Stomach (tissue), 19 donors: ENCODE measurements at places on chromosomes 5 and 9. TPM values are rescaled to one million over a fixed set of nuclear protein-coding genes. Genes with fewer than 3 reads are reported as not detected.

The TMEM252 gene
- total RNA-seq = not detected

The PCDHA4 gene
- not detected for total RNA-seq

The FOXD4 gene
- total RNA-seq = not detected

The HCN1 gene
- total RNA-seq = not detected

The TMEM232 gene
- total RNA-seq = not detected

DNA sequence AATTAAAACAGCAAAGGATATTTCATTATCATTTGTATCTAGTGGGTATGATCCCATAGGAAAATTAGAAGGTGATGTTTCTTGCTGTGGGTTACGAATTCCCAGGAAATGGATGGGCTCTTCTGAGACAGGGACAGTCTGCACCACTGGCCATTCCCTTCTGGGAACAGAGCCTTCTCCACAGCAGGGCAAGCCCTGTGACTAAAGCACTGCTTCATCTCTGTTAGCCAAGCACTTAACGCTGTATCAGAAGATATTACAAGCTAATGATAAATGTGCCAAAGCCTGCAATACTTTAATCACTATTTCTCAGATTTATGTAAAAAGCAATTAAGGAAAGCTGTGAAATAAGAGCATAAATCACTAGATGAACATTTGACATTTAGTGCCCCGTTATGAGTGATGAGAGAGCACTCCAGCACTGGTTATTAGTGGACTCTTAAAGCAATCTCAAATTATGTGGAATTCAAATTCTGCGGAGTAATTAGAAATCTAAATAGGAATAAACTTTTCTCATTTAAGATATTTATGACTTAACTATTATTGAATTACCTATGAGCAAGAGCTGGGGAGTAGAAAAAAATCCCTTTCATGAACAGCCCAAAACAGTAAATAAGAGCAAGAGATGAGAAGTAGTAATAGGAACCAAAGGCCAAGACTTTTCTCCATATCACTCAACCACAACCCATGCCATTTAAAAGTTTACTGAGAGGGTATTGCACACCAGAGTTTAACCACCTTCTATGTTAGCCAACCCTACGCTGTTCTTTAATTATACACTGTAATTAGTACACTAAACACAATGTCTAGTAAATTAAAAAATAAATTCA, 49.2 kb downstream of the FAM240B start:
- no peak overlapping the region for H3K4me3 ChIP-seq
- no peak for DNase-seq
- no peaks in the 10 kb centered on the region for H3K27me3 ChIP-seq
- H3K4me1 ChIP-seq = no peaks in the 10 kb centered on the region
- no peak overlapping the region for H3K27ac ChIP-seq
- no peaks in the 10 kb centered on the region for H3K36me3 ChIP-seq

- H3K27ac ChIP-seq = no peak overlapping the region
- no peaks in the 10 kb centered on the region for H3K4me1 ChIP-seq
- no peak for DNase-seq
- H3K4me3 ChIP-seq = no peak overlapping the region
- H3K36me3 ChIP-seq = no peaks in the 10 kb centered on the region
- H3K27me3 ChIP-seq = no peaks in the 10 kb centered on the region
These were observed 85.5 kb upstream of the PPP1R26 start for GRCh38 chr9:135394131-135394530.

- no peaks in the 10 kb centered on the region for H3K27me3 ChIP-seq
- H3K36me3 ChIP-seq = no peaks in the 10 kb centered on the region
- H3K27ac ChIP-seq = no peak overlapping the region
These were observed 76.7 kb upstream of the CCNG1 start for GRCh38 chr5:163360656-163361055.

DNA sequence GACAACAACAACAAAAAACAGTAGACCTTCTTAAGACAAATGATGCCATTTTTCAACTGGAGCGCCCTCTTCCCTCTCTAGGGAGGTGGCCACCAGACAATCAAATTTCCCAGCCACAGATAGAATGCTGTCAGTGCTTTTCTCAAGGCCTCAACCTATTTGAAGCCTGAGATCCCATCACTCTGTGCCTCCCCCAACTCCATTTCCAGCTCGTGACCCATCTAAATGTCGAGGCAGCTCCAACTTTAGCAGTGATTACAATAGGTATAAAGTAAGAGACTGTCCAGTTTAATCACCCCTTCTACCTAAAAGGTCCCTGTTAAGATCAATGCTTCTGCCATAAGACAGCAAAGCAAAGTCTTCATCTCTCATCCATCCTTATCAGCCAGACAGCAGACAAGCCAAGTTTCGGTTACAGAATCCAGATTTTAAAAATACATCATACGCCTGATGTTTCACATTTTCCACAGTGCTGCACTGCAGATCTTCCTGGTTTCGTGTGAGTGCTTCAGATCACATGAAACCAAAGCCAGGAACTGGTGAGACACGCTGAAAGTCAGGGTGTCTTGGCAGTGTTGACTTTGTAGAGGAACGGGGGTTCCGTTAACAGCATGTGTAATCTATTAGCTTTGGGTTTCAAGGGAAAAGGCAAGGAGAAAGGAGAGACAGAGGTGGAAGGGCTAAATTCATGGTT, 447.8 kb downstream of the ENC1 start:
- H3K27me3 ChIP-seq = no peaks in the 10 kb centered on the region
- H3K4me1 ChIP-seq = no peaks in the 10 kb centered on the region
- no peak for DNase-seq
- no peak overlapping the region for H3K27ac ChIP-seq

DNA sequence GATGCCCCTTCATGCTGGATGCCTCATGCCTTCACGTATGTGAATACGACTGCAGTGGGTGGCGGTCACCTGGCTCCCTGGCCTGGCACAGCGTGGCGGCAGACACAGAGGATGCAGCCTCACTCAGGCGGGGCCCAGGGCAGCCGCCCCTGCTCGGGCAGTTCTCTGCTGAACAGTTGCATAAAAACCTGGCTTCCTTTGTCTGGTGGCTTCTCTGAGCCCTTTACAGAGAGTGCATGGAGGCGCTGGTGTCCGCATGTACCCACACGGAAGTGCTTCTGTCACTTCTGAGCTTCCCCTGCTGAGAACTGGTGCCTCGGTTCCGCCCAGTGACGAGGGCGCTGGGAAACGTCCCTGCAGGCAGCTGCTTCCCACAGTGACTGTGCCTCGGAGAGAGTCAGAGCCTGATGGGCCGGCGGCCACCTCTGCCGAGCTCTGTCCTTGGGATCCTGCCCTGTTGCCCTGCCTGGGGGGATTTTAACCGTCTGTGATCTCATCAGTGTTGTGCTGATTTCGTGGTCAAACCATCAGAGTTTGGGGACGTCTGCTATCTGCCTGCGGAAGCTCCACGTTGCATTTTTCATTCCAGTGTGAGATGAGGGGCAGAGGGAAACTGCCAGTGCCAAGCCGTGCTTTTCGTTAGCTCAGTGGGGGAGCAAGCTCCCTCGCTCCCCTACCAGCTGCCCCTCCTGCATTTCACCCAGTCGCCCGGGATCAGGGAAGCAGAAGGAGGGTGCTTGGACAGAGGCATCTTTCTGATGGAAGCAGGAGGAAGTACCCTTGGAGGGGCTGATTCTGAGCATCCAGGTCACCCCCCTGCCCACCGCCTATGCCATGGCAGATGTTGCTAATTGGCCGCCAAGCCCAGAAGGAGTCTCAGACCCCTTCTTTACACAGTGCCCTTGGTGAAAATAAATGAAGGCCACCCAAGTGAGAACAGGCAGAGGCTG, 153.0 kb upstream of the COL5A1 start:
- no peaks in the 10 kb centered on the region for H3K36me3 ChIP-seq
- H3K27me3 ChIP-seq = no peaks in the 10 kb centered on the region
- H3K4me1 ChIP-seq = no peaks in the 10 kb centered on the region
- DNase-seq = no peak

DNA sequence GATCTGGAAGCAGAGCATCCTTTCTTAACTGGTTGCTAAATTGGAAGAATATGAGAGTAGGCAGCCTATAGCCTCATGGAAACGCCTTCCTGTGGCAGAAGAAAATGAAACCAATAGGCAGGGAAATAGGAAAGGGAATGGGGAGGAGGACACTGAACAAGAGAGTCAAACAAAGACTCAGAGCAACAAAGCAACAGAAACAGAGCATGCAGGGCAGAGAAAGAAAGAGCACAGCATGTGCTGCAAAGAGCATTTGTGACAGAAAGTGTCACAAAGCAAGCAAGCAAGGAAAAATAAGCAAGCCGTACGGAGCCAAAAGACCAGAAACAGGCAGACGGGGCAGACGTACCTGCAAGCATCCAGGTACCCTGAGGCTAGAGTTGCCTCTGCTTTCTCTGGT, 123.1 kb downstream of the RAPGEF6 start:
- no peak overlapping the region for H3K27ac ChIP-seq
- H3K4me3 ChIP-seq = no peak overlapping the region
- peaks cover 5% of the 10 kb centered on the region for H3K4me1 ChIP-seq
- DNase-seq = no peak
- peaks cover 21% of the 10 kb centered on the region for H3K36me3 ChIP-seq

GRCh38 chr5:88119535-88120125, 149.0 kb downstream of the TMEM161B start:
- H3K27ac ChIP-seq = no peak overlapping the region
